ENCODE measurements at places on chromosomes 16 and 17. TPM values are rescaled to one million over a fixed set of nuclear protein-coding genes. Genes with fewer than 3 reads are reported as not detected.

FOXC2 gene
- not detected for total RNA-seq

DNA sequence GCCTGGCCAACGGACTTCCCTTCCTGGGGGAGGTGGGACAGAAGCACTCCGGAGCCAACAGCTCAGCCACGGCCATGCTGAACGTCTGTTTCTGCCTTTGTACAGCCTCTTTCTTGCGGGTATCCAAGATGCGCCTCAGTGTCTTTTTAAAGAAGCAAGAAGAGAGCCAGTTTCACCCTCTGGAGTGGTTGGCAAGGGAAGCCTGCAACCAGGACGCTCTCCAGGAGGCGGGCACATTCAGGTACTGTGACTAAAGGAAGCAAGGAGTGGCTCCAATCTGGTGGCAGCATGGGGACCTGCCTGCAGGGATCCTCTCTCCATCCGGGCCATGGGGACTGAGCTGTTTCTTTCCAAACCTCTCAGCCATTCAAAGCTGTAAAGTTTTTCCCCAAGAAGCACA lies 60.6 kb upstream of the ENDOV start:
- DNase-seq, result no peak

DNA sequence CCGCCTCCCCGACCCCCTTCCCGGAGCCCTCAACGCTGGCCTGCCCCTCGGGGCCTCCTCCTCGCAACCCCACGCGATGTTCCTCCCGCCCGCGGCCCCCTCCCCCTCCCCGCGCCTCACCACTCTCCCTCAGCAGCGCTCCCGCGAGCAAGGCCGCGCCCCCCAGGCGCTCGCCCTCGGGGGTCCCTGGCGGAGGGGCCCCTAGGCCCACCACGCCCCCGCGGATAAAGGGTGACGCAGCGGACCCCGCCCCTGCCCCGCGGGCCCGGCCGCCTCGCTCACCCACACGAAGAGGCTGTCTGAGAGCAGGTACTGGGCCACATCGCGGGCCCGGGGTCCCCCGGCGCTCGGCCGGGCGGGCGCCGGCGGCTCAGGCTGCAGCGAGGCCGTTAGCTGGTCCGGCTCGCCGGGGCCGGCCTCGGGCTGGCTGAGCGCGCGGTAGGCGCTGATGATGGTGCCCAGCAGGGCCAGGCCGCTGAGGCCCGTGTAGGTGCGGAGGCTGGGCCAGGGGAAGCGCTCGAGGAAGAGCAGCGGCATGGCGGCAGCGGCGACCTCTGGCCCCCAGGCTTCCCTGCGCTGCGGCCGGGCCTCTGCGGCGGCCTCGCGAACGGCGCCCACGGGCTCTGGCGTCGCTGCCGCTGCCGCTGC lies 430 bp downstream of the AMFR start:
- DNase-seq, result no peak

XAF1 gene
- total RNA-seq, result 302 TPM

DNA sequence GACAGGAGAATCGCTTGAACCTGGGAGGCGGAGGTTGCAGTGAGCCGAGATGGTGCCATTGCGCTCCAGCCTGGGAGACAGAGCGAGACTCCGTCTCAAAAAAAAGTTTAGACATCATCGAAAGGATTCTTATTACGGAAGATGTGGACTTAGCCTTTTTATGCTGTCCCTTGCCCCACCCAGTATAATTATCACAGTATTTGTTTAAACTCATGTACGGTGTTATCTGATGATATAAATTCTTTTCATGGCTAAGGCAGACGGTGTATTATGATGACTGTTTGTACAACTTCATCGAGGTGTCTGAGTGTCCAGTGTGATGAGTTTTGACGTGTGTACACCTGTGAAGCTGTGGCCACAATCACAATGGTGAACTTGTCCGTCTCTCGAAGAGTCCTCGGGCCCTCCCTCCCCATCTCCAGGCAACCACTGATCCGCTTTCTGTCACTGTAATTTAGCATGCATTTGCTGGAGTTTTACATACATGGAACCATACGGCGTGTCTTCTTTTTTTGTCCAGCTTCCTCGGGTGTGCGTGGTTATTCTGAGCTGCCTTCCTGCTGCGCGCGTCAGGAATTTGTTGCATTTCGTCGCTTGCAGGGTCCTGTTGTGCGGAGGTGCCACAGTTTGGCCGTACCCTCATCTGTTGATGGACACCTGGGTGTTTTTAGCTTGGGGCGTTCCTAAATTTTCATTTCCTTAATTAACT lies 26.2 kb downstream of the BAIAP2 start:
- DNase-seq, result no peak

DNA sequence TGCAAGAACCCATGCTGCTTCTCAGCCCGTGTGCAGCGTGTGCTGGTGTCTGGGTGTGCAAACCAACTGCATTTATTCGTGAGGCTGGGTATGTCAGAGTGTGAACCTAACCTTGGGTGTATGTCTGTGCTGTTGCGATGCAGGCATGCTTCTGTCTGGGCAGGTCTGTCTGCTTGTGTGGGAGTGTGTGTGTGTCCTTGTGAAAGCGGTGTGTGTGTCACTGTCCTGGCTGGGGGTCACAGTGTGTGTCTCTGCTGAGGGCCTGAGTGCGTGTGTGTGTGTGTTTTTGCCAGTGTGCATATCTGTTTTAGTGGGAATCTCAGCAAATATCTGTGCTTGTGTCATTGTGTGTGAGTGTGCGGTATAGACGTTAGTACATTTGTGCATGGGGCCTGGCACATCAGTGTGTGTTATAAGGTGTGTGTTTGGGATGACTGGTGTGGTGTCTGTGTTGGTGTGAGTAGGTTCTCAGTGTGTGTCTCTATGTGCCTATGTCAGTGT lies 121.8 kb downstream of the CYLD start:
- no peak for DNase-seq

TPPP3 gene
- total RNA-seq, result not detected

DNA sequence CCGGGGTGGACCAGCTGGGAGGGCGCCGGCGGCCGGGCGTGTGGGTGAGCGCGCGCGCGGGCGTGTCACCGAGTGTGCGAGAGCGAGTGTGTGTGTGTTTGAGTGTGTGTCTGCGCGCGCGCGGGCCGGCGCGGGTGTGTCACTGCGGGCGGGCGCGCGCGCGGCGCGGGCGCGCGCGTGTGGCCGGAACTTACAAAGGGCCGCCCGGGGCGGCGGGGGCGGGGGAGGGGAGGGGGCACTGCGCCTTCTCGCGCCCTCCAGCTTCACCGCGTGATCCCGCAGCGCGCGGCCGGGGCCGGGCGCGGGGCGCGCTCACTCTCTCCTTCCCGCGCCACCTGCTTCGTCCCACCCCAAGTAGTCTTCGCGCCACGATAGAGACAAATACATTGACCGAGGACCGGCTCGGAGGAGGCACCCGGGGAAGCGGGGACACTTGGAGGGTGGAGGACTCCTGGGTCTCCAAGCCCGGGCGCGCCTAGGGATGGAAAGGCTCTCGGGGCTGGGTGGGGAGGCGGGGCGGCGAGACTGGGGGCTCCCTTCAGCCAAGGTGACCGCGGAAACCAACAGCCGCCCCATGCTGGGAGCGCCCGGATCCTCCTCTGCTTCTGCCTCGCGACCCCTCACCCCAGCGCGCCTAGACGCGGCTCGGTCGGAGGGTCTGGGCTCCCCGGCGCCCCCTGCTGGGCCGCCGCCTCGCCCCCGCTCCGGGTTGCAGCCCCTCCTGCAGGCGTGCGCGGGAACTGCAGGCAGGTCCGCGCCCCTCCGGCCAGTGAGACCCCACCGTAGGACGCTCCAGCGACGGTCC lies at the start of gene SRCIN1:
Gene SRCIN1 (minus strand): TSS at position 112 of the 805 bp plus-strand sequence. CDS start 247 bp downstream, outside the sequence.
- peak; percentile 77 for DNase-seq

DNA sequence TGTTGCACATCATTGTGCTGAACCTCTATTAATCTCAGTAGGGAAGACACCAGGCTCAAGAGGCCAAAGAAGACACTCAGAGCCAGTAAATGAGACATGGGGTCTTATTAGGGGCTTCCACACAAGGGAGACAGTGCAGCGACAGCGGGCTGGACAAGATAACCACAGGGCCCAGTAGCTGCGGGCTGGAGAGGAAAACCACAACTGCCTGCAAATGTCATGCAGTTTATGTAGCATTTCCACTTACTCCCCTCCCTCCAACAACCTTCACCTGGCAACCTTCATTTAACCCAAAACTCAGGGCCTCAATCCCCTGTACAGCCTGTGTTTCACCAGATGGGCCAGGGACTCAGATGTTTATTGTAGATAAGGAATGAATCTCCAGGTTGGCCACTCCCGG lies 185.6 kb downstream of the UTP18 start:
- no peak for DNase-seq

- no peak for DNase-seq
Observed at GRCh38 chr17:7945651-7946050, 13.6 kb downstream of the CNTROB start.

TMEM92 gene
- total RNA-seq, result not detected

- no peak for DNase-seq
Observed at GRCh38 chr16:55014022-55014421, 83.4 kb downstream of the IRX5 start.

DNA sequence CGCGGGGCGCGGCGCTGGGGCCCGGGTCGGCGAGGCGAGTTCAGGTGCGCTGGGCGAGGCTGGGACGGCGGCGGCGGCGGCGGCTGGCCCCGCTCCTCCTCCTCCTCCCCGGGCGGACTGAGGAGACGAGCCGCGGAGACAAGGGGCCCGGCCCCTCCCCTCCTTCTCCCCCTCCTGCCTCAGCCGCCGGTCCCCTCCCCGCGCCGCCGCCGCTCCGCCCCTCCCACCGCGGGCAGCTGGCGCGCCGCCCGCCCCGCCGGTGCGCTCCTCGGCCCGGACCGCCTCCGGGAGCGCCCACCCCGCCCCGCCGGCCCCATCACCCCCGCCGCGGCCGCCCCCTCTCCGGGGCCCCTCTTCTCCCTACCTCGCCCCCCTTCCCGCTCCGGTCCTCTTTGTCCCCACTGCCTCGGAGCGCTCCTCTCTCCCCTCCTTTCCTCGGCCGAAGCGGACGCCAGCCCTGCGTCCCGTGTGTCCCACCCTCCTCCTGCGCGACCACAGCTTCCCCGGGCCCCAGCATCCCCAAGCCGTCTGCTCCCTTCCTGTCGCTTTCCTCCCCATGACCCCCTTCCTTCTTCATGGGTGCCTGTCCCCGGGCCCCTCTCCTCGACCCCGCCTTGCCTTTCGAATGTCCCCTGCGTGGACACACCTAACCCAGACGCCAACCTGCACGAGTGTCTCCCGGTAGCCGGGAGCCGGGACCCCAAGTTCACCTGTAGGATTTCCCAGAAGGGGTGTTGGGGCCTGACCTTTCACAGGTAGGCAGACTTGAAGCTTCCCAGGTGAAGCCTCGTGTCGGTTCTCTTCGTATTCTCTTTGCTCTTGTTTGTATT lies at the start of gene TOX3:
Gene TOX3 (minus strand): TSS at position 140 of the 830 bp plus-strand sequence. CDS start 420 bp downstream, outside the sequence.
- DNase-seq, result no peak

CACNG5 gene
- not detected for total RNA-seq

GRCh38 chr16:19135896-19136438 lies 22.2 kb downstream of the ITPRIPL2 start:
- DNase-seq, result no peak

GRCh38 chr17:78804777-78805176 lies 22.7 kb upstream of the CYTH1 start:
- no peak for DNase-seq

SP6 gene
- 0.09 TPM for total RNA-seq

KRTAP1-5 gene
- total RNA-seq, result not detected

DNA sequence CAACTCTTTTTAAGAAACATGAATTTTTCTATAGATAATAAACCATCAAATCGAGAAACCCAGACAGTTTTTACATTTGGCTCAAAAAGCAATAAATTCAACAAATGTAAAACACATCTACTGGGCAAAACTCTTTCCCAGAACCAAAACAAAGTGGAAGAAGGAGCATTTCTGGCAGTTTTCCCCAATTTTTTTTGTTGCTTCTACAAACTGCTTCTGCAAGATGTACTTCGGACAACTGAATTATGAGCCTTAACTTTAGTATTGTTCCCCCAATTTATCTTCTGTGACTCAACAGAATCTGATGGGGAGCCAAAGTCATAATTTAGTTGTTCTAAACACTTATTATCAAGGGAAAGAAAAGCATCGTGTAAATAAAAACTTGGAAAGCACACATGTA lies 1047.2 kb downstream of the CDH11 start:
- DNase-seq, result no peak

TBC1D26 gene
- 0.31 TPM for total RNA-seq

- no peak for DNase-seq
Observed at GRCh38 chr17:5877948-5878347, 192.2 kb upstream of the WSCD1 start.

DNA sequence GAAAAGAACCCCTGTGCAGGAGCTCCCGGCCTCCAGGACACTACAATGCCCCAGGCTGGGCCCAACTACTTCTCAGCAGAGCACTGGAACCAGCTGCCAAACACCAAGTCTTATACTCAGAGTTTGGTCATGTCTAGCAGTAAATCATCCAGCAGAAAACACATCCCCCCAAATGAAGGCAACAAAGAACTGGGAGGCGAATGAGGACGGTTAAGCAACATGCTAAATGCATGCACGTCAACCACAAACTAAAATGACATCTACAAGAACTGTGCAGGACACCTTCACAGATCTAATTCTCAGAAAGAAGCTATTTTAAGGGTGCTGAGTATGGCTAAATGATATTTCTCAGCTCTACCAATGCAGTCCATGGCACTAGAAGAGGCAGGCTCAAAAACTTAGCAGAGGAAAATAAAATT lies 7.6 kb upstream of the IRX5 start:
- no peak for DNase-seq

GDE1 gene
- total RNA-seq, result 22.6 TPM

DNA sequence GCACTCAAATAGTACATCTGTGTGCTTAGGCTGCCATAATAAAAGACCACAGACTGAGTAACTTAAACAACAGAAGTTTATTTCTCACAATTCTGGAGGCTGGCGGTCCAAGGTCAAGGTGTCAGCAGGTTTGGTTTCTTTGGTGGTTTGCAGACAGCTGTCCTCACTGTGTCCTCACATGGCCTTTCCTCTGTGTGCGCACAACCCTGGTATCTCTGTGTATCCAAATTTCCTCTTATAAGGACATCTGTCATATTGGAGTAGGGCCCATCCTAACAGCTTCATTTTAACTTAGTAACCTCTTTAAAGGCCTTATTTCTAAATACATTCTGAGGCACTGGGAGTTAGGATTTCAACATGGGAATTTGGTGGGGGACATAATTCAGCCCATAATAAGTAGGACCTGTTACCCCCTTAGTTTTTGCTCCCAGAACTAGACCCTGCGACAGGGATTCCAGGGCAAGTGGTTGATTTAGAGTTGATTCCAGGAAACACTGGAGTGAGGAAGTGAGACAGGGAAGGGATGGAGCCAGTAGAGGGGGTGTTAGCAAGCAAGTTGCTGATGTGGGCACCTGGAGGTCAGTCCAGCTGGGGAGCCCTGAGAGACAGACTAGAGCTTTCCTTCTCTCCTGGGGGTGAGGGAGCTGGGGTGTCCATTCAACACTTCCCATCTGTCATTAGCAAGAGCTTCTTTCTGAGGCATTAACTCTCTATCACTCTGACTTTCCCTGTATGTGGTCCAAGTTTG lies 10.9 kb upstream of the ALKBH5 start:
- DNase-seq, result no peak

DNA sequence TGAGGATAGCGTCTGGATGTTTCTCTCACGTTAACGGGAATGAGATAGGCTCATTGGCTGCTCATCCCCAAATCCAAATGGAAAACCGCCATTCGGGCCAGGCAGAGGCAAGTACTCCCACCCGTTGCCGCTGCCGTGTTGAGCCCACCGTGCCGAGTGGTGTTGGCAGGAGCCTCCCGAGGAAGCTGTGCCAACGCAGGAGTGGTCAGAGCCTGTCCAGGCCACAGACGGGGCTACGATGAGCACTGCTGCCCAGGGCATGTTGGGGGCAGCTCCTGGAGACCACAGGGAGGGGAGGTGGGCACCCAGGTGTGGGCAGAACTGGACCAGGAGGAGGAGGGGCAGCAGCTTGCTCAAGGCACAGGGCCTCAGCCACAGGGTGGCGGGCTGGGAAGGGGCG lies 72.0 kb downstream of the KLHDC4 start:
- no peak for DNase-seq

- DNase-seq, result no peak
Observed at GRCh38 chr16:87017371-87018012, 299.7 kb downstream of the C16orf95 start.
